ENCODE measurements at places on chromosomes 12 and 14.

DNA sequence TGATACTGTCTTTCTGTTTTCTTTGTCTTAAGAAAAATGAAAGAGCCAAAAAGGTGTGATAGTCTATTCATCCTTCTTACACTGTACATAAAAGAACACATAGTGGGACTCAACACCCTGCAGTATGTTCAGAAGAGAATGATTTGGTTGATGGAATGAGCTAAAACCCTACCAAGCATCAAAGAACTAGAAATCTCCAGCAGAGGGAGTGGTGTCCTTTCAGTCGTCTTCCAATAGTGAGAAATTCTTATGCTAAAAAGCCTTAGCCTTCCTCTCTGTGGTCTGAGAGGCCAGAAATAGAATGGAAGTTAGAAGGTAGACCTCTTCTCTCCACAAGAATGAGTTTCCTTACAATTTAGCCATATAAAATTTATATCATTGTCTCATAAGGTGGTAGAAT is 393.4 kb upstream of the SEL1L start:
- DNase-seq: no peak

DNA sequence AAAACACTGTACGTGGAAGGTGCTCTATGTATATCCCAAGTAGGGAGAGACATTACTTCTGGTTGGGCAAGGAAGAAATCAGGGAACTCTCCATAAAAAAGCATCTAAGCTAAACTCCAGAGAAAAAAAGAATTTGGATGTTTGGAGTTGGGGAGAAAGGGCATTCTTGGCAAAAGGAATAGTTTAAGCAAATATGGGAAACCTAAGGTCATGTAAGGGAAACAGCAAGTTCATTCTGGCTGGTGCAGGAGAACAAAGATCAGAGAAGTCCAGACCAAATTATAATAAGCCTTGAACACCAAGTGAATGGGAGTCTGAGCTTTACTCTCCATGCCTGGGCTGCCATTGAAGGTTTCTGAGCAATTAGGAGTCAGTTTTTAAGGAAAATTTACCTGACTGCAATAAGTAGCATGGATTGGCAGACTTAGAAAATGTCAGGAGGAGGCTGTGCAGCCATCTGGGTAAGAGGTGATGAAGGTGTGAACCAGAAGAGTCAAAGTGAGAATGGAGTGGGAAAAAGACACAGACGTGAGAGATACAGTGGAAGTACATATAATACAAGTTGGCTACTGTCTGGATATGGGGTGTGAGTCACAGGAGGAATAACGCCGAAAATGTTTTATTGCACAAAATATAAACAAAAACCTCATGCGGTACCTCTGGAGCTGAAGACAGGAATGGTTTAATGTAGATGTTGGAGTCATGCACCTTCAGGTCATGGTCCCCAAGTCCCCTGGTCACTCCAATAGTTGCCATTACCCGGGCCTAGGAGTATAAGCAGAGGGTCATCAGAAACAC is 222.6 kb downstream of the MON2 start:
- DNase-seq: no peak

- DNase-seq: no peak
These were observed 4.5 kb downstream of the UBC start for GRCh38 chr12:124909831-124910560.

- DNase-seq: no peak
These were observed 2.6 kb downstream of the KRT84 start for GRCh38 chr12:52382854-52383253.

GRCh38 chr14:33529787-33530757 is 420.8 kb downstream of the EGLN3 start:
- DNase-seq: no peak

DNA sequence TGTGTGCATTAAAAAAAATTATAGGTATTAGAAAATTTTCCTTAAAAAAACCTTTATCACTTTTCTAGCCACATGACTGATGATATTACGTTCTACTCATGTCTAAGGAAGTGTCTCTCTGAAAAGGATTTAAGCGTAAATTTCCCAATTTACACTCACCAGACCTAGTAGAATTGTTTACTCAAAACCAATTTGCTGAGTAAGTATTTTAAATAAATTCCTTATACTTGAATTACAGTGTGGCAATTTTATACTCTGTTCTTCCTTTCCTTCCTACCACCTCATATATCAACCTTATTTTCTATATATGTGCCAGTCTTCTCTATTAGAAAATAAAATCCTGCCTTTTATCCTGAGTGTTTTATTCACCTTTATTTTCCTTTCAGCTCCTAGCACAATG is 1035.1 kb downstream of the TRHDE start:
- no peak for DNase-seq

DNA sequence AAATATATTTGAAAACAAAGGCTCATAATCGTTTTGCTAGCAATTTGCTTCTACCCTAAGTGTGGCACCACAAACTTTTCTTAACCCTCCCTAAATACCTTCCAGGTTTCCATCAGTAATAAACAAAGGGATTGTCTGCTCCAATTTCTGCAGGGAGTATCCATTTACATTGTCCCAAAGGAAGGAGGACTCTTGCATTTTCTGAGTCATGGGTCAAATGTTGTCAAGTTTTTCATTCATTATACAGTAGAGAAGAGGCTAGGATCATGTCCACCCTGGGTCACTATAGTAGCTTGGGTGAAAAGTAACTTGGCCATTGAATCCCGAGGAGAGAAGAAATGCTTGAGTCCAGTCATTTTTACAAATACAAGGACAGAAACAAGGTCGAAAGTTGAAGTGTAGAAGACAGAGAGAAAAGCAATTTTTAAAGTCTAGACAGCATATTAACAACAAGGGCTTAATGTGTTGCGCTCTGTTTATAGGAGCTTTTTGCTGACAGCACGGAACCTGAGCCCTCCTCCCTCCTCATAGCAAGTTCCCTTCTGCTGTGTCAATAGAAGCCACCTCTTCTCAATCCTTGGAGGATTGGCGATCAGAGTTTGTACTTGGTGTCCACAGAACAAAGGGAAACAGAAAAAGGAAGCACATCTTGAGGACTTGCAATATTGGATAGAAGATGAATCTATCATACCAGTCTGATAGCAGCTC is 53.1 kb downstream of the TMEM30B start:
- DNase-seq: no peak

DNA sequence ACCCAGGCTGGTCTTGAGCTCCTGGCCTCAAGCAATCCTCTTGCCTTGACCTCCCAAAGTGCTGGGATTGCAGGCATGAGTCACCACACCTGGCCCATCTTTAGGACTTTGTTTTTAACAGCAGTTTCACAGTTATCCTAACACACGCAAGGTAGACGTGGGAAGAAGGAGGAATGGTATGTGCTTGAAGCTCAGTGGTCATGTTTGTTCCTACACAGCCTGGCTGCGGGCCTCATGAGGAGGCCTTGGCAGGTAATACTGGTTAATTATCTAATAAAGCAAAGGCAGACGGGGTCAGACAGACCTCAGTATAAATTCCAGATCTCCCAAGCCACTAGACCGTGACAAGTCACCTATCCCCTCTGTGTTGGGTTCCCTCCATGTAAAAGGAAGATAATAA is 271.8 kb downstream of the PCNX1 start:
- DNase-seq: no peak

GRCh38 chr14:91516663-91517388 is 6.7 kb upstream of the PPP4R3A start:
- no peak for DNase-seq

DNA sequence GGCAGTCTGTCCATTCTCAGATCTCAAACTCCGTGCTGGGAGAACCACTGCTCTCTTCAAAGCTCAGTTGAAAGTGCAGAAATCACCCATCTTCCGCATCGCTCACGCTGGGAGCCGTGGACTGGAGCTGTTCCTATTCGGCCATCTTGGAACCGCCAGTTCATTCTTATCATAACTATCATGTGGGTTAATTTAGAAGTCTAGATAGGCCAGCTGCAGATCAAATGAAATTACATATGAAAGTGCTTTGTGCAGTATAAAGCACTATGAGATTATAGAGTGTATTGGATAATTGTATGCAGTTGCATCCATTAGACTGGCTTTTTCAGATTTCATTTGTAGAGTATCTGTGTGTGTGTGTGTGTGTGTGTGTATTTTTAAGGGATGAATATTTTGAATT is 57.8 kb downstream of the PRORP start:
- DNase-seq: no peak

- DNase-seq: no peak
These were observed 507 bp upstream of the CD9 start for GRCh38 chr12:6199531-6200255.

DNA sequence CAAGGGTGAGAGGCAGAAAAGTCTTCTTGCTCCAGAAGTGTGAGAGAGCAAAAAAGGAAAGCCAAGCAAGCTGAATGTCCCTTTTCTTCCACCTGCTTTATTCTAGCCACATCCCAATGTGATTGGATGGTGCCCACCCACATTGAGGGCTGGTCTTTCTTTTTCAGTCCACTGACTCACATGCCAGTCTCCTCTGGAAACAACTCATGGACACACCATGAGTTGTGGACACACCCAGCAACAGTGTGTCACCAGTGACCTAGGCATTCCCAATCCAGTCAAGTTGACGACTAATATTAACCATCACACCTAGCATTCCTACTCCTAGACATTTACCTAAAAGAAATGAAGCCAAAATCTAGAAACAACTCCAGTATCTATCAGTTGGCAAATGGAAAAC is 7.2 kb upstream of the DICER1 start:
- DNase-seq: no peak

GRCh38 chr12:68245180-68246021 is 8.0 kb downstream of the IL22 start:
- no peak for DNase-seq

DNA sequence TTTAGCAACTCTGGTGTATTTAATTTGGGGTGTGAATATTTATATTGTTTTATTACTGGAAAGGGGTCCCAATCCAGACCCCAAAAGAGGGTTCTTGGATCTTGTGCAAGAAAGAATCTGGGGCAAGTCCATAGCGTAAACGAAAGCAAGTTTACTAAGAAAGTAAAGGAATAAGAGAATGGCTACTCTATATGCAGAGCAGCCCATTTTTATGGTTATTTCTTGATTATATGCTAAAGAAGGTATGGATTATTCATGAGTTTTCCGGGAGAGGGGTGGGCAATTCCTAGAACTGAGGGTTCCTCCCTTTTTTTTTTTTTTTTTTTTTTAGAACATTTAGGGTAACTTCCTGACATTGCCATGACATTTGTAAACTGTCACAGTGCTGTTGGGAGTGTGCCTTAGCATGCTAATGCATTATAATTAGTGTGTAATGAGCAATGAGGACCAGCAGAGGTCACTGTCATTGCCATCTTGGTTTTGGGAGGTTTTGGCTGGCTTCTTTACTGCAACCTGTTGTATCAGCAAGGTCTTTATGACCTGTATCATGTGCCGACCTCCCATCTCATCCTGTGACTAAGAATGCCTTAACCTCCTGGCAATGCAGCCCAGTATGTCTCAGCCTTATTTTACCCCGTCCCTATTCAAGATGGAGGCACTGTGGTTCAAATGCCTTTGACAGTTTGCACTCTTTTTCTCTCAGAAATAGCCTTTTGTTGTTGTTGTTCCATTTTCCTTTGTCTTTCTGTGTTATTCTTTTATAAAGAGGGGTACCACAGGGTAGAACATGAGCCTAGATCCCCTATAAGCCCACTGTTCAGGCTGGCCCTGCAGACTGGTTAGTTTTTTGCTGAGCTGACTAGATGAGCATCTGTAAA is 75.5 kb upstream of the DCD start:
- DNase-seq: no peak

DNA sequence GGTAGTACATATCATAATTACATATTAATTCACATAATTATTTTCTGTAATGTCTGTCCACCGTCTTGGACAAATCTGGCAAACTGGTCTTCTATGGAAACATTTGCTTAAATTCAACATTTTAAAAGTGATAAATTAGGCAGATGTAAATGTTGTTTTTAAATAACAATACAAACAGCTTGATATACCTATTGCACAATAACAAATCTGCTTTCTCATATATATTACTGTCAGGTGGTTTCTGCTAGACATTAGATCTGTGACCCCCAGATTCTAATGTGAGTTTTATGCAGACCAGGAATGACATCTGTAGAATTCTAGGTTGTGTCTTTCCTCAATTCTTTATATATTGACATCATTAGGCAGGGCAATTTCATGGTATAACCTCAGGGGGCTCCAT is 173.3 kb downstream of the CCDC59 start:
- no peak for DNase-seq

GRCh38 chr12:54300732-54301427 is at the start of gene NFE2:
NFE2 (minus strand) TSS chr12:54301015; CDS start chr12:54295248, 5,767 bp downstream.
- DNase-seq: no peak

- no peak for DNase-seq
These were observed 1306.3 kb upstream of the TMEM132C start for GRCh38 chr12:126960709-126961108.

DNA sequence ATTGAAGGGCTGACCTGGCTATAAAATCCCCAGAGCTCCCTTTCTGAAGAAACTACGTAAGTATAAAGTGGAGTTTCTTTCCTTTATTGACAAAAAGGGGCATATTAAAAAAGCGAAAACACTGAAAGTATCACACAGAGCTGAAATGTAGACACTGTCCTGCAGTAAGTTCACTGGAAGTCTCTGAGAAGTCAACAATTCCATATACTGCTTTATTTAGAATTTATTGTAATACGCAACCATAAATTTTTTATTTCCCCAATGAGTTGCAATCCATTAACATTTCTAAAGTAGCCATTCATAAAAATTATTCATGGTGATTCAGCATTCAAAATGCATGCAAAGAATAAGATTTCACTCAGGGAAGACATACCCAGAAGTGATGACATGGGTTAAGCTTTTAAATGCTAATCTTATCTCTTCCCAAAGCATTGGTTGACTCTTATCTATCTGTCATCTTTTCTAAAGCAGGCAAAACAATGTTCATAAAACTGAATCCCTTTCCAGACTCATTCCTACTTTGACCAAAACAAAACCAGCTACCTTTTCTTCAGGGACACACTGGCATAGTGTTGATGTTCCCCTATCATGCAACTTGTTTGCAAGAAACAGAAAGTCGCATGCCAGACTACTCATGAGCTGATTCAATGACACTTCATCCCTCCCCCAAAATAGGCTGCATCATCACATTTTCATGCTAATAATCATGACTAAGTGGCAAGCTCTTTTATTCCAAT is 17.3 kb downstream of the KITLG start:
- DNase-seq: no peak

- no peak for DNase-seq
These were observed 62.4 kb downstream of the ARL6IP4 start for GRCh38 chr12:123042833-123043232.

GRCh38 chr12:14199455-14200198 is 165.9 kb upstream of the ATF7IP start:
- DNase-seq: no peak

GRCh38 chr12:108477055-108477880 is 37.8 kb upstream of the FICD start:
- no peak for DNase-seq

- no peak for DNase-seq
These were observed 8.9 kb downstream of the FANCM start for GRCh38 chr14:45144658-45145057.

- no peak for DNase-seq
These were observed 448.1 kb downstream of the BCAT1 start for GRCh38 chr12:24500831-24501230.

DNA sequence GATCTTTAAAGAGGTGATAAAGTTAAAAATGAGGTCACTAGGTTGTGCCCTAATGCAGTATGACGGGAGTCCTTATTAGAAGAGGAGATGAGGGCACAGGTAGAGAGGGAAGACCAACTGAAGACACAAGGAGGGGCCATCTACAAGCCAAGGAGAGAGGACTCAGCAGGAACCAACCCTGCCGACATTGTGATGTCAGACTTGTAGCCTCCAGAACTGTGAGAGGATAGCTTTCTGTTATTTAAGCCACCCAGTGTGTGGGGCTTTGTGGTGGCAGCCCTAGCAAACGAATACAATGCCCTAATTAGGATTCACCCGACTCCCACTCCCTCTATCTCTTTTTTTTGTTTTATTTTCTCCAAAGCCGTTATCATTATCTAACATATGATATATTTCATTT is 7.9 kb upstream of the IL26 start:
- DNase-seq: no peak

All from stimulated activated CD4-positive, alpha-beta T cell treated with anti-CD3 and anti-CD28 coated beads, Interleukin-12 subunit alpha, Interleukin-12 subunit beta, amount 100 ng/mL, for 24 hours (primary cell).